ENCODE measurements at places on chromosomes 3 and 15.

DNA sequence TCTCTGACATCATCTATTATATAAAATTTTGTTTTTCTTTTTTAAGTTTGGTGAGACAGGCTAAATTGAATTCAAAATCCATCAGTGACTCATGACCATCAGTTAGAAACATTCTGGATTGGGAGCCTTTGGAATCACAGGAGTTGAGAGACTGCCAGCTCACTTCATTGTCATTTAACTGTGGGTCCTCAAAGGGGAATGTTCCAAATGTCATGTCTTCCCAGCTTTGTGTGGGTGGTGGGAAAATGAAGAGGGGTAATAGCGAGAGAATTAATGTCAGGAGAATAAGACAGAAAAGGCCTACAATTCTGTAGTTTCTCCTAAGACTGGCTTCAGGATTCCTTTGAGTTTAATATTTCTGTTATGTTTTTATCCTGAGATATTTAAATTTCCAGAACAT lies 1051.9 kb downstream of the FHIT start:
- no peak overlapping the region for H3K27ac ChIP-seq
- no peak overlapping the region for H3K4me3 ChIP-seq
- no peak for DNase-seq
- H3K36me3 ChIP-seq, result no peaks in the 10 kb centered on the region
- no peaks in the 10 kb centered on the region for H3K27me3 ChIP-seq

- DNase-seq, result no peak
- H3K4me1 ChIP-seq, result no peaks in the 10 kb centered on the region
- no peak overlapping the region for H3K4me3 ChIP-seq
- H3K36me3 ChIP-seq, result no peaks in the 10 kb centered on the region
Observed at GRCh38 chr3:23071296-23071695, 131.8 kb upstream of the UBE2E2 start.

DNA sequence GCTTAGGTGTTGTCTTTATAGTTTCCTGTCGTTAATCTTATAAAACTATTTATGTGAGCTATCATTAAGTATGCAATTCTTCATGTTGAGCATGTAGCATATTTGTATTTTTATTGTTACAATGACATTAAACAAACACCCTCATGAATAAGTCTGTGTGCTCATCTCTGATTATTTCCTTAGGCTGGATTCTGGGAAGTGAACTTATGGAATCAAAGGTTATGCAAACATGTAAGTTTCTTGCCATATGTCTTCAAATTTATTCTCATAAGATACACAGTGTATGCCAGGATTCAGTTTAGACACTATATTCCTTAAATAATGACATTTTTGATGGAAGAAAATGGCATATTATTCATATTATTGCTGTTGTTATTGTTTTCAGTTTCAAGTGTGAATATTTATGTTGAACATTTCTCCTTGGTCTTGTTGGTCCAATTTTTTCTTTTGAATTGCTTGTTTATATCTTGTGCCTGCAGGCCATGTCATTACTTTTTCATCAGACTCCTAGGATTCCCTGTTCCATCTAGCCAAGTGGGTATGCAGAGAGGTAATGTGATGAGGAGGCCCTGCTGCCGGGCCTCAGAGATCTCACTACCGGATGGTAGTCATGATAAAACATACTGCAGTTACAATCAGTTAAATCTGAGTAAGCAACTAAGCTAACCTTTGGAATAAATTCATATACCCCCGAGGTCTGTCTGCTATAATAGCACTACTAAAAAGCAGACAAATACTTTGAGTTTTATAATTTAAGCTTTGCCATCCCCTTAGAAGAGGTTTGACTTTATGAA lies 684.3 kb upstream of the SGO1 start:
- no peaks in the 10 kb centered on the region for H3K36me3 ChIP-seq
- H3K27me3 ChIP-seq, result no peaks in the 10 kb centered on the region
- no peaks in the 10 kb centered on the region for H3K4me1 ChIP-seq
- no peak overlapping the region for H3K27ac ChIP-seq

DNA sequence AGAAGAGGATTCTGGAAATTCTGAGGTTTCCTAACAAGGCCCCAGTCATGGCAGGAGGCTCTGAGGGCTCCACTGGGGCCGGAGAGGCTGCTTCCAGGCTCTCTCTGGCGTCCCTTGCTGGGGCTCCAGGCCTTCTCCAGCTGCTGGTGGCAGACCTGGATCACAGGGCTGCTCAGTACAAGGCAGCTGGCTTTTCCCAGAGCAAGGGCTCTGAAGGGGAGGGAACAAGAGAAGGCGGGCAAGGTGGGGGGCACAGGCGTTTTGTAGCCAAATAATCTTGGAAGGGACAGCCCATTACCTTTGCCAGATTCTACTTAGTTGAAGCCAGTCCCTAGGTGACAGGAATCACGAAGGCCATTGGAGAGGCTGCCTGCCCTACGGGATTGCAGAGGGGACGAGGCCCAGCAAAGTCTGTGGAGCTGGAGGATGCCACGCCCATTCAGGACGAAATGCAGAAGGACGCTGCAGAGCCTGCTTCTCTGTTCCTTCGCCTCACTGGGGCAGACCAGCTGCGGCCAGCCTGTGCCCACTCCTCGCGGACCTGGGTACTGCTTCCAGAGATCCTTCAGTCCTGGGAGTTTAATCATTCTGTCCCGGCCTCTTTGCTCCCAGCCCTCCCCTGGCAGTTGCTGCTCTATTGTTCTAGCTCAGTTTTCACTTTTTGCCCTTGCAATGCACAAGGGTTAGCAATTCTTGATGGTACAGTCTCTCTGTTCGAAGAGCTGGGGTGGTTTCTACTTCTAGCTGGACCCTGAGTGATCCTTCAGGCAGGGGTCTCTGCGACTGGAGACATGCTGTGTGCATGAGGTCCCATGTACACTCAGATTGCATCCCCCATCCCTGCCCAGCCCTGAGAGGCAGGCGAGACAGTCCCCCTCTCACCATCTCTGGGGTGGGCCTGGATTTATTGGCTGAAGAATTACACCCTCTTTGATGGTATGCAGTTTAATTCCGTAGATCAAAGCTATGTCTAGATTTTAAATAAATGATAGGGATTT lies 149.3 kb upstream of the MEF2A start:
- no peak overlapping the region for H3K4me3 ChIP-seq
- H3K4me1 ChIP-seq, result no peaks in the 10 kb centered on the region
- DNase-seq, result no peak
- no peak overlapping the region for H3K27ac ChIP-seq

GRCh38 chr15:41505776-41506175 lies 7.9 kb downstream of the LTK start:
- no peak for DNase-seq
- no peaks in the 10 kb centered on the region for H3K27me3 ChIP-seq
- H3K27ac ChIP-seq, result no peak overlapping the region
- H3K36me3 ChIP-seq, result no peaks in the 10 kb centered on the region

GRCh38 chr15:39859636-39860035 lies 60.4 kb downstream of the GPR176 start:
- no peaks in the 10 kb centered on the region for H3K4me1 ChIP-seq
- no peaks in the 10 kb centered on the region for H3K27me3 ChIP-seq
- no peak overlapping the region for H3K4me3 ChIP-seq
- no peak for DNase-seq
- no peaks in the 10 kb centered on the region for H3K36me3 ChIP-seq
- H3K27ac ChIP-seq, result no peak overlapping the region

GRCh38 chr15:38325648-38325990 lies 73.0 kb downstream of the SPRED1 start:
- DNase-seq, result no peak
- no peaks in the 10 kb centered on the region for H3K27me3 ChIP-seq
- no peak overlapping the region for H3K4me3 ChIP-seq
- H3K27ac ChIP-seq, result no peak overlapping the region
- H3K36me3 ChIP-seq, result 0 out of 2 replicates have a peak, but pooled peaks cover 4% of the 10 kb centered on the region

- H3K4me1 ChIP-seq, result no peaks in the 10 kb centered on the region
- no peak for DNase-seq
- H3K27me3 ChIP-seq, result no peaks in the 10 kb centered on the region
- no peaks in the 10 kb centered on the region for H3K36me3 ChIP-seq
Observed at GRCh38 chr15:39494462-39494861, 86.4 kb upstream of the THBS1 start.

GRCh38 chr3:105593315-105593714 lies 226.6 kb downstream of the ALCAM start:
- H3K27me3 ChIP-seq, result no peaks in the 10 kb centered on the region
- H3K4me1 ChIP-seq, result peaks cover 8% of the 10 kb centered on the region
- DNase-seq, result no peak
- H3K36me3 ChIP-seq, result no peaks in the 10 kb centered on the region
- H3K27ac ChIP-seq, result no peak overlapping the region

DNA sequence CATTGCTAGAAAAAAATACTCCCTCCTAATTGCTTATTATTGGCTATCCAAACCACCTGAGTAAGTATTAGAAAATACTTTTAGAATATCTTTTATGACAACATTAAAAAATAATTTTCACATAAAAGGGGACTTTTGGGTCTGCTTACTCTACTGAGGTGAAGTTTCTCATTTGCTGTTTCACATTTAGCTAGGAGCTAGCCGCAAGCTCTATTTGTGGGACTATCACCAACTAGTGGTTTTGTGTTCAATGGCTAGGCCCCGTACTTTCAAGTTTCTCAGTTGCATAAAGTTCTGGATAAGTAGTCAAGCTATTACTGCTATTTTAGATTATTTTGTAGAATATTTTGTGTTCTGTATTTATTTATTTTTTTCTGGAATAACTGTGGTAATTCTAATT lies 244.2 kb upstream of the SLITRK3 start:
- no peak overlapping the region for H3K27ac ChIP-seq
- H3K27me3 ChIP-seq, result no peaks in the 10 kb centered on the region
- H3K4me1 ChIP-seq, result no peaks in the 10 kb centered on the region

DNA sequence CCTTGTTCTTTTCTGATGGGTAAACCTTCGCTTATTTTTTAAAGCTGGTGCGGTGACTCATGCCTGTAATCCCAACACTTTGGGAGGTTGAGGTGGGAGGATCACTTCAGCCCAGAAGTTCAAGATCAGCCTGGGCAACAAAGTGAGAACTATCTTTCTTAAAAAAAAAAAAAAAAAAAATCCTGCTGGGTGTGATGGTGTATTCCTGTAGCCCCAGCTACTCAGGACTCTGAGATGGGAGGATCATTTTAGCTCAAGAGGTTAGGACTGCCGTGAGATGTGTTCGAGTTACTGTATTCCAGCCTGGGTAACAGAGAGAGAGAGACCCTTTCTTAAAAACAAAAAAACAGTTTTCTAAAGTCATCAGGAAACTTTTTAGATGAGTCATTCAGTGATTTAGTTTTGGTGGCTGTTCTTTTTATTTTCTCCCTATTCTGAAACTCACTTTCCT lies 37.7 kb downstream of the SLMAP start:
- DNase-seq, result no peak
- no peaks in the 10 kb centered on the region for H3K27me3 ChIP-seq
- H3K4me3 ChIP-seq, result no peak overlapping the region
- peaks cover 38% of the 10 kb centered on the region for H3K4me1 ChIP-seq

- no peak for DNase-seq
- no peaks in the 10 kb centered on the region for H3K27me3 ChIP-seq
- no peaks in the 10 kb centered on the region for H3K36me3 ChIP-seq
- H3K27ac ChIP-seq, result no peak overlapping the region
- H3K4me3 ChIP-seq, result no peak overlapping the region
- H3K4me1 ChIP-seq, result no peaks in the 10 kb centered on the region
Observed at GRCh38 chr3:129106866-129107565, 14.6 kb downstream of the RAB43 start.

GRCh38 chr3:85003479-85003878 lies 44.7 kb downstream of the CADM2 start:
- H3K27ac ChIP-seq, result no peak overlapping the region
- H3K36me3 ChIP-seq, result no peaks in the 10 kb centered on the region
- no peaks in the 10 kb centered on the region for H3K4me1 ChIP-seq
- no peaks in the 10 kb centered on the region for H3K27me3 ChIP-seq
- H3K4me3 ChIP-seq, result no peak overlapping the region
- DNase-seq, result no peak

DNA sequence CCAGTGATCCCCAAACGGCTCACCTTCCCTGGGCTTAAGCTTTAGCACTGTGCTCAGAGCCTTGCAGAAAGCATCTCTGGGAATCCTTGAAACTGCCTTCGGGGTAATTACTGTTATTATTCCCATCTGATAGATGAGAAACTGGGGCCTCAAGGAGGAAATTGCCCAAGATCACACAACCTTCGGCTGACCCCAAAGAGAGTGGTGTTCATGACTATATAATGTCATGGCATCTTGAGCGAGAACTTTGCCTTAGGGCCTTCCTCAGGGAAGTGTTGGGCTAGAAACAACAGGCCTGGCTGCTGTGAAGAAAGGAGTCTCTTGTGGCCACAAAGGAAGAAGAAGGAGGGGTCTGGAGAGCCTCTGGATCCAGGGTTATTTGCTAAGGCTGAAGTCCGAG lies 388.7 kb upstream of the CFAP20DC start:
- no peaks in the 10 kb centered on the region for H3K4me1 ChIP-seq
- no peaks in the 10 kb centered on the region for H3K27me3 ChIP-seq
- H3K27ac ChIP-seq, result no peak overlapping the region
- DNase-seq, result no peak

- H3K4me1 ChIP-seq, result peaks cover 16% of the 10 kb centered on the region
- no peak overlapping the region for H3K4me3 ChIP-seq
- H3K27me3 ChIP-seq, result no peaks in the 10 kb centered on the region
- DNase-seq, result no peak
- H3K27ac ChIP-seq, result no peak overlapping the region
Observed at GRCh38 chr3:135989242-135989641, 23.7 kb downstream of the PPP2R3A start.

DNA sequence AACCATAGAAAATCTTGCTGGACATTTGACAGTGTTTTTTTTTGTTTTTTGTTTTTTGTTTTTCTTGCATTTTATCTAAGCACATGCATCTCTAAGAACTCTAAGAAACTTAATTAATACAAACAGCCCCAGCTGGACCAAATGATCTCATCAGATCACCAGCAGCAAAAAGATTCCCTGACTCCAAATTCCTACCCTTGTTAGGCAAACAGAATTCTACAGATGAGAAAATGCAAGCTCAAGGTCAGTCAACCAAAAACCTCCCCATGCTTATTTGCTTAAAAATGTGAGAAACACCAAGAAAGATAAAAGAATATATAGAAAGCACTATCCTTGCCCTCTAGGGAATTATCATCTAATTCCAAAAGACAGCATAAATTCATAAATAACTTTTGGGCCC lies 65.4 kb downstream of the FOXP1 start:
- DNase-seq, result no peak
- H3K27me3 ChIP-seq, result no peaks in the 10 kb centered on the region
- H3K4me3 ChIP-seq, result no peak overlapping the region
- H3K4me1 ChIP-seq, result no peaks in the 10 kb centered on the region
- no peak overlapping the region for H3K27ac ChIP-seq

DNA sequence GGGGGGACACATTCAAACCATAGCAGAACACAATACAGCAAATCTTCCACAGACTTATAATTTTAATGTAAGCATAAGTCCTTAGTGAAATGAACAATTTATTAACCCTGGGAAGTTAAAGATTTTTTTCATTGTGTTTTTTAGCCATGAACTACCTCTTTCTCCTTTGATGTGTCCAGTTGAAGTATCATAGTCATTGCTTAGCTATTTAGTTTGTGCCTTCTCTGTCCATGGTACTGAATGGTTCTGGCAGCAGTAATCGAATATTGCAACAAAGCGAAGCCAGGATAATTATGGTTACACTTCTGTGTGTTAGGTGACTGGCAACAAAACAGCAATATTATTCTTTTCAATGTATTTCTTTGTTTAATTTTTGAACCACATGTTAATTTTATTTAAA lies 403.0 kb upstream of the ONECUT1 start:
- no peaks in the 10 kb centered on the region for H3K4me1 ChIP-seq
- DNase-seq, result no peak
- no peaks in the 10 kb centered on the region for H3K36me3 ChIP-seq
- no peaks in the 10 kb centered on the region for H3K27me3 ChIP-seq

- DNase-seq, result no peak
- H3K27ac ChIP-seq, result no peak overlapping the region
- H3K27me3 ChIP-seq, result no peaks in the 10 kb centered on the region
- H3K36me3 ChIP-seq, result no peaks in the 10 kb centered on the region
Observed at GRCh38 chr3:103693831-103694230, 1259.0 kb downstream of the ZPLD1 start.
